ENCODE measurements at places on chromosomes 7 and 10.

- no peak for DNase-seq
These were observed 58.1 kb downstream of the CAV1 start for GRCh38 chr7:116582806-116583444.

DNA sequence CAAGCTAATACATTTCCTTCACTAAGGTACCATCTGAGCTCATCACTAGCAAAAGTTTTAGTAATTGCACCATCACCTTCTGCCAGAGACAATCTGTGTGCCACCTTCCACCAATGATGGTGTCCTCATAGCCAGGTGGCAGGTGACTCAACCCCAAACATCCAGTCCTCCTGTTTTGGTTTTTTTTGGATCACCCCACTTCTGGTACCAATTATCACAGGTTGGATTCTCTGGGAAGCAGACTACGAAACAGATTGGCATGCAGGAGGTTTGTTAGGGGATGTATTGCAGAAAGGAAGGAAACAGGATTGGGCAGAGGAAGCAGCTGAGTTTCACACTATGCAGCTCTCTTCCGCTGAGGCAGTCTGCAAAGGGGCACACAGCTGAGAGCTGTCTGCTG is 4.5 kb upstream of the TACC2 start:
- no peak for DNase-seq

DNA sequence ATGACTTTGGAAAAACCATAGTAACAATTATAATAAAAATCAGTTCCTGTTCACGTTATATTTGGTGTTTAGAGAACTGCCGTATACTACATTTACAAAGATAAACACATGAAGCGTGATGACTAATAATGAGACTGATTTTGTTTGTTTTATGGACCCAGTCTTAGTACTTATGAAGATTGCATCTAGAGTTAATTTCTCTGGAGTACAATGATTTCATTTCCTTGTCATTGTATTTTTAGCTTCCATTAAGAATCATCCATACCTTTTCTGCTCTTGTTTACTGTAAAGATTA is 2.9 kb downstream of the RBM20 start:
- no peak for DNase-seq

DNA sequence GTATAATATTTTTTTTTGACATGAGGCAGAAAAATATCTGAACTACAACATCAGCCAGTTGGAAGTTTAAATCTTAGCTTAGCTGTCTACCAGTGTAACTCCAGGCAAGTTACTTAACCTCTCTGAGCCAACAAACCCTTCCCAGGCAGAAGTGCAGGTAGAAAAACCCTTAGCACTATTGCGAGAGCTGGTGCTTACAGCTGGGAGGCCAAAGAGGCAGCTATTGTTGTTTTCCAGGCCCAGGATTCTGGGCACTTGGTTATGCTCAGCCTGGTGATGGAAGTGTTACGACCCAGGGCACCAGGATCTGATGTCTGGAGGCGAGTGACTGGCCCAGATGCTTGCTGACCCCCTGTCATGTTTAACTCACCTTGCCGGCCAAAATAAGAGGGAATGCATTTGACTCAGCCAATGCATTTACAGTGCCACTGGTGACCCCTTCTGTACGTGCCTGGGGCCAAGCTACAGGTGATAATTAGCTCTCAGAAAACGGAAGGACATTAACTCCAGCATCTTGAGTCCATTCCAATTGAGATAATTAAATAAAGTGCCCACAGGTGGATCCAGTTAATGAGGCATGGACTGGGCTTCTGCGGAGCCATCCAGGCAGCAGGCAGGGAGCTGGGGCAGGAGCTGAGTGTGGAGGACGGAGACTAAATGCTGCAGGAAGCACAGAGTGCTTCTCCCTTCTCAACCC is 126.5 kb upstream of the HABP2 start:
- DNase-seq = no peak

DNA sequence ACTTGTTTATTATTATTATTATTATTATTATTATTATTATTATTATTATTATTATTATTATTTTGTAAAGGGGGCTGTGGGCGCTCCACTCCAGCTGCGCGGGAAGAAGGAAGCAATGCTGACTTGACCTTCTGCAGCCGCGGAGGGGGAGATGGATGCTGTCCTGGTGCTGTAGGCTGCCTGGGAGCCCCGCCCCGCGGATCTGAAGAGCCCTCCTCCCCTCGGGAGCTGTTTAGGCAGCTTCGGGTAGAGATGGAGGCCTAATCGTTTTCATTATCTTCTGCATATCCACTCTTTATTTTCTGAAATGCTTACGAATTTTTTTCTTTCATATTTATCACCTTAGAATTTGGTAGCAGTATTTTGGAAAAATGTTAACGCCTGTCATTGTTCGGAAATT is 101.2 kb upstream of the KLF6 start:
- DNase-seq = no peak
